Psoas muscle (tissue), 8 donors: ENCODE measurements at places on chromosomes 5 and 9.

DNA sequence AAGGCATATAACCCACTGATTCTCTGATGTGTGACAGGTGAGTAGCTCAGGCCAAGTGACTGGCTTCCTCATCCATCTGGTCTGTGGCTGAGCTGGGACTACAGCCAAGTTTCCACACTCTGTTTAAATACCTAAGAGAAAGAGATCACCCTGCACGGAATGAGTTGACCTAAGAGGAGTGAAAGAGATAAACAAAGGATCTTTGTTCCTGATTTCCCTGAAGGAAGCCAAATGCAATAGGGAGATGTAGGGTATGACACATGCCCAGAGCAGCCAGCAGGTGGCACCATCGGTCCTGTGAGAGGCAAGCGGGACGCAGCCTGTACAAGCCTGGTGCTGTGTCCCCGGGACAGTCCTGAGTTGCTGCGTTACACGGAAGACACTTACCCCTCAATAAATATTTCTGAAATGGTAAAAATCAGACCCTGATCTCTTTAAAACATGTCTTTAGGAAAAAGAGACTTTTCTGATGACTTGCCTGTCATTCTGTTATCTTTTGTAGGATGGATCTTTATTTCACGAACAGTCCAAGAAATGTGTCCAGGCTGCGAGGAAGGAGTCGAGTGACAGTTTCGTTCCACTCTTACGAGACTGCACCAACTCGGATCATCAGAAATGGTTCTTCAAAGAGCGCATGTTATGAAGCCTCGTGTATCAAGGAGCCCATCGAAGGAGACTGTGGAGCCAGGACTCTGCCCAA is 41.1 kb downstream of the GALNT12 start:
- DNase-seq, result peak; percentile 87
- no peaks in the 10 kb centered on the region for H3K27me3 ChIP-seq
- peak overlapping the region; percentile 56 for H3K4me3 ChIP-seq
- H3K27ac ChIP-seq, result no peak overlapping the region
- H3K36me3 ChIP-seq, result no peaks in the 10 kb centered on the region

DNA sequence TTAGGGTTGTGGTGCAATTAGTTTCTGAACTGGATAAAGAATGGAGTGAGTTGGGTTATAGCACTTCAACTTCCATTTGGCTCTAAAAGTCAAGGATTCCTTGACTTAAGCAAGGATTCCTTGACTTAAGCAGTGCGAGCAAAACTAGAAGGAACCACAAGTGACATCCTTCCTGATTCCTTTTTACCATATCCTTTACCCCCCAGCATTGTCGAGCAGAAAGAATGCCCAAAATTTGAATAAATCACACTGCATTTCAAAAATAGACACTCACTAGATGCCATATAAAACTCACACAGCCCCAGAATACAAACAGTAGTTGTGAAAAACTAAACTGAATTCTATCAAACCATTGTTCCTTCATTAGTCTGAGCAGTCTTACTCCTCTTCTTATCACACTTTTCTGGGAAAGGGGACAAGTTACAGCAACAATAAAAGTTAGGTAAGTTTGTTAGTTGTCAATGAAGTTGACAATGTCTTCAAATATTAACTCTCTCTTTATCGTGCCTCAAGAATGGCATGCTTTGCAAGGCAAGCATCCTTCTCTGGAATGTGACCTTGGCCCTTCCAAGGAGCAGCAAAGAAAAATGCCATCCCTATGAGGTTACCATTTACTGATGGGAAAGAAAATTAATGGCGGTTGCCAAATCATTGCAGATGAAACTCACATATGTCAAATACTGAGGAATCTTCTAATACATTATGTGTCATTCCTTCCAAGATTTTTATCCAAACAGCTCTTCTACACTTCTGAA is 273.3 kb upstream of the ANKRD55 start:
- H3K4me1 ChIP-seq, result no peaks in the 10 kb centered on the region
- H3K4me3 ChIP-seq, result no peak overlapping the region
- DNase-seq, result no peak
- no peaks in the 10 kb centered on the region for H3K36me3 ChIP-seq

- H3K4me1 ChIP-seq, result peaks cover 32% of the 10 kb centered on the region
- H3K36me3 ChIP-seq, result no peaks in the 10 kb centered on the region
- H3K27ac ChIP-seq, result no peak overlapping the region
- DNase-seq, result no peak
- no peak overlapping the region for H3K4me3 ChIP-seq
- H3K27me3 ChIP-seq, result no peaks in the 10 kb centered on the region
Measured at GRCh38 chr5:102833146-102833545, 78.0 kb downstream of the PAM start.

GRCh38 chr5:103546858-103547257 is 15.7 kb downstream of the NUDT12 start:
- no peaks in the 10 kb centered on the region for H3K36me3 ChIP-seq
- no peaks in the 10 kb centered on the region for H3K27me3 ChIP-seq
- DNase-seq, result no peak
- H3K4me3 ChIP-seq, result no peak overlapping the region
- H3K27ac ChIP-seq, result no peak overlapping the region
- no peaks in the 10 kb centered on the region for H3K4me1 ChIP-seq

DNA sequence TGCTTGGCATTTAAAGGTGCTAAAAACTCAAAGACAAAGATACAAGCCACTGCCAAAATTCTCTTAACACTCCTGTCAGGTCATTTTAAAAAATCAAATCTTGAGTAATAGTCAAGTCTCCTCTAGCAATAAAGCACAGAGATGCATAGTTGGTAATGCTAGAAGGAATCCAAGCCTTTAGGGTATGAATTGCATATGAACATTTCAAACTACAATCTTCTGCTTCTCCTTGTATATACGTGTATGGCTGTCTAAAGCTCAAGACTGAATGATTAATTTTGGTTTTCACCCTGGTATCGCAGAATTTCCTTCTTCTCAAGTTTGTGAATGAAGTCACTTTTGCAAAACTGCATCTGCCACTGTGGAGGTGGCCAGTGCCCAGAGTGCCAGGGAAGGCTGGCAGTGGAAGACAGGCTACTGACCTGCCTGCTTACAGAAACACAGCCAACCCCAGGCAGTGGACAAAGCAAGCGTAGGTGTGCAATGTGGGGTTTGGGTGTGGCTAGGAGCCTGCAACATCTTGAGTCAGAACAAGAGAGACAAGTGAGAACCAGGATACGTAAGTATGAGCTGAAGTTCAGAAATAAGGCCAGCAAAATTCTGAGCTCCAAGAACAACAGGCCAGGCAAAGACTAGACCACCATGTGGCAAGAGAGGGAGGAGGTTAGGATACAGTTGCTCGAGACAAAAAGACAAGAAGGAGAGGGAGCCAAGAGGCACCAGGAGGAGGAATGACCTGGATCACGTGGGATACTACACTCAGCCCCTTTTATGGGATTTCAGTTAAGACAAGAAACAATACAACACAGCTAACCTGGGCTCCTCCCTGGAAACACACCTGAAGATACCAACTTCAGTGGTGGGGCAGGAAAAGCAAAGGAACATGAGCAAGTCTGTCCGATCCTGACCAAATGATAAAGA is 22.6 kb downstream of the MYO10 start:
- H3K27me3 ChIP-seq, result no peaks in the 10 kb centered on the region
- no peak overlapping the region for H3K27ac ChIP-seq
- H3K36me3 ChIP-seq, result no peaks in the 10 kb centered on the region
- DNase-seq, result no peak
